ENCODE measurements at places on chromosomes 2 and 18.
A peak's percentile ranks its signal among the peaks of the same experiment; 100 is the strongest.

DNA sequence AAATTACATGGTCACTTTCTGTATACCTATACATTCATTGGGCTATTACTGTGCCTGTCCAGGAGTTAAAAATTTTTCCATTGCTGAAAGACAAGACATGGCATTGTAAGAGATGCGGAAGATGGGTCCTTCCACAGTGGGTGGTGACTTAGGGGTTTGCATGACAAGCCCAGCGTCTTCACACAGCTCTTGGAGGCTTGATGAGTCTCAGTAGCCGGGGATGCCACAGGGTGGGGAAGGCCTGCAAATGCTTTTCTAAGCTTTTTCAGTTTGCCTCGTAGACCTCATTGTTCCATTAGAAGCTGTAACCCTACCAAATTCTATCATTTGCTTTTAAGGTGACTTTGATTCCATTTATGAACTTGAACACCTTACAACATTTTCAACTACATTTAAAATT, 18.1 kb upstream of the MAPRE3 start:
- no peak for DNase-seq

- DNase-seq: no peak
Observed at GRCh38 chr2:52082646-52083045, 1050.7 kb upstream of the NRXN1 start.

GRCh38 chr2:28430377-28430765, 37.7 kb downstream of the FOSL2 start:
- no peak for DNase-seq

GRCh38 chr2:31216734-31217133, 581 bp downstream of the CAPN14 start:
- no peak for DNase-seq

GRCh38 chr2:100017633-100018032, 124.8 kb downstream of the AFF3 start:
- DNase-seq: peak; percentile 36

DNA sequence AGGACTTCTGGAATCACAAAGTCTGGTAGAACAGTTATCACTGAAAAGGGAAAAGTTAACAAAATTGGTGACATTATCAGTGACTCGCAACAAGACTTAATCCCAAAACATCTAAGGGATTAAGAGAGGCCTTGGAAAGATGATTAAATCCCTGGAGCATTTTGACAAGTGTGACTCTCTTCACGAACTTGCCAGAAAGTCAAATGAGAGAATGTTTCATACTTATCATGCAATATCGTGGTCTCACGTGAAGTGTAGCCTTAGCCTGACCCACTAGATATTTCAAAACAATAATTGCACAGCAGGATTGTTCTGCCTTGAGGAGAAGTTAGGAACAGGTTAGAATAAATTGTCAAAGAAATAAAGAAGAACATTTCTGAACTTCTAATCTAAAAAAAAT, 104.5 kb downstream of the COL6A3 start:
- no peak for DNase-seq

GRCh38 chr2:224412141-224413015, 10.5 kb upstream of the FAM124B start:
- DNase-seq: peak; percentile 76

GRCh38 chr2:208311954-208312353, 45.9 kb downstream of the PIKFYVE start:
- DNase-seq: peak; percentile 22

- no peak for DNase-seq
Observed at GRCh38 chr2:227221120-227221519, 56.7 kb downstream of the COL4A3 start.

GRCh38 chr2:145593991-145594614, 1074.2 kb upstream of the ZEB2 start:
- peak; percentile 71 for DNase-seq

DNA sequence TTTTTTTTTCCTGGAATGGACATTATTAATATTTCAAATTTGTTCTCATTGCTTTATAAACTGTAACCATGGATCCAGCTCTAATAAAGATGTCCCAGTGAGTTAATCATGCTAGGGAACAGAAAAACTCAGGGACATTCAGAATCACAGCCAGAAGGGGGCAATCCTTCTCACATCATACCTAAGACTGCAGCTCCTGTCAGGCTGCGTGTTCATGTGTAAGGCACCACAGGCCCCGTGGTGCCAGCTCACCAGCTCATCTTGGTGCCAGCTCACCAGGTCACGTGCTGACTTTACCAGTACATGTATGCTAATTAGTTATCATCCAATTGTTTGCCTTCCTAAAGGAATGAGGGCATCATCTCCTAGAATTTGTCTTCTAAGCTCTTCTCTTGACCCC, 84.7 kb upstream of the NEDD4L start:
- peak; percentile 54 for DNase-seq

GRCh38 chr2:145221032-145221431, 701.1 kb upstream of the ZEB2 start:
- DNase-seq: no peak

DNA sequence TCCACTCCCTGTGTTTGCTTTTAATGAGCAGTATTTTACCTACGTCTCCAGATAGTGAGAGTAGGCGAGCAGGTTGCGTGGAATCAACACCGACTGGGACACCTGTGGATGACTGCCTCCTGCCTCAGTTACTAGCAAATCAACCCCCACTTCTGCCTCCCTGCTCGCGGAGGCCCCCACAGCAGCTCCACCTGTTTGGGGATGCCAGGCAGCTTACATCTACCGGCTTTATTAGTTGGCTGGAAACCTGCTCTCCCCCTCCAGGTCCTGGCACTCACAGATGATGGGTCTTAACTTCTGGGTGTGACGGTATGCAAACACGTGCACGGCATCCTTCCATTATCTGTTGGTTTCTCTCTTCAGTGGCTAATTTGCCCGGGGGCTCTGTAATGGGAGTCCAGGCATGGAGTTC, 164.4 kb upstream of the SESTD1 start:
- DNase-seq: no peak

GRCh38 chr2:47272031-47272864, 117.1 kb upstream of the STPG4 start:
- DNase-seq: peak; percentile 92

DNA sequence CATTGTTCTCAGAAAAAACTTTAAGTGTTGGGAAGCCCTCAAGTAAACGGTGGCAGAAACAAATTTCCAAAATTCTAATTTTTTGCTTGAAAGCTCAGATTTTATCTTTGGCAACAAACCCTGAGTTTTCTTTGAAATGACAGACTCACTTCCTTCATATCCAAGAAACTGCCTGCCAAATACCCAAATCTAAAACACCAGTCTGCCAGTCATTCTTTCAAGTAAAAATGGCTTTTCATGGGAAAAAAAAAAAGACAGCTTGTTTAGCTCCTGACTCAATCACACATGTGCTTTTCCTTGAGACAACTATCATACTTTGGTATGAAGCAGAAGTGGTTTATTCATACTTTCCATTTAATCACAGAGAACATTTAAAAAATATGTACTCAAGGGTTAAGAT, 40.6 kb upstream of the CSRNP3 start:
- no peak for DNase-seq

DNA sequence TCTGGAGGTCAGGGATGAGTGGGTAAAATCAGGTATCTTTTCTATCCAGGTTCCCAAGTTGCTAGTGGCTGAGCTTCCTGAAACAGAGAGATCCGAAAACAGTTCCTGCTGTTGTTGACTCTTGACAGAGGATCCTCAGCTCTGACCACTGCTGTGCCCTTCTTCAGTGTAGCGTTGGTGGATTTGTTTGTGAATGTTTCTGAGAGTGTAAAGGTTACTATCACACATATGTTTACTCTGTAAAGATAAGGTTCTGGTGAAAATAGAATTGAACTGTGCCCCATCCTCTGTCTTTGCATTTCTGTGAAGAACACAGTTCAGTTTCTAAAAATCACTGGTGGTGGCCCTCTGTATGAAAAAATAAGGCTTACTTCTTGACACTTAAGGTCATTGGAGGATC, 119.8 kb downstream of the LDLRAD4 start:
- no peak for DNase-seq

DNA sequence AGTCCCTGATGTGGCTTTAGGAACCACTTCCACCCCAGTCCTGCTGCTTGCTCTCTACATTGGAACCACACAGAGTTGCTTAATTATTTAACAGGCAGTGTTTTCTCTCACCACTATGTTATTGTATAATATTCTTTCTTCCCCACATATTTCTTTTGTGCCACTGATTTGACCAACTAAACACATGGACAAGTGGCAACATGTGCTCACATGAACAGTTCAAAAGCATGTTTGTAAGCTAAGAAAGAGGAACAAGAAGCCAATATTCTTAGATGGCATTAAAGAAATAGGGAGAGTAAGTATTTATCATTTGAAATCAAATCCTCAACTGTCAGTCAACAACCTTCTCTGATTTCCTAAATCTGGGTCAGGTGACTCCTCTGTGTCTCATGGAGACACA, 409.6 kb downstream of the FBXO15 start:
- DNase-seq: no peak

Data from AG20443 (cell line).